ENCODE measurements at places on chromosomes 13 and 19.

- no peak for DNase-seq
These were observed 38.1 kb downstream of the ZFP14 start for GRCh38 chr19:36340786-36341372.

DNA sequence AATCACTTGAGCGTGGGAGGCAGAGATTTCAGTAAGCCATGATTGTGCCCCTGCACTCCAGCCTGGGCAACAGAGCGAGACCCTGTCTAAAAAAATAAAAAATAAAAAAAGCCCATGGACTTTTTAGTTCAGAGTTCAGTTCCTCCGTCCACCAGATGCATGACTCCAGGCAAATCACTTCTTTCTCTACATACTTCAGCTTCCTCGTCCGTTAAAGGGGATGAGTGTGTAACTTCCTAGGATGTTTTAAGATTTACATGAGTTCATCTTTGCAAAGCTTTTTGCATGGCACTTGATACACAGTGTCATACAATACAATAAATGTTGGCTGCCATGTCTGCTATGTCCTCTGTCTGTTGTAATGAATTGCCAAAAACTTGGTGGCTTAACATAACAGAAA, 10.0 kb upstream of the FFAR2 start:
- no peak for DNase-seq

GRCh38 chr13:112916296-112916695, 52.7 kb upstream of the MCF2L start:
- DNase-seq: no peak

DNA sequence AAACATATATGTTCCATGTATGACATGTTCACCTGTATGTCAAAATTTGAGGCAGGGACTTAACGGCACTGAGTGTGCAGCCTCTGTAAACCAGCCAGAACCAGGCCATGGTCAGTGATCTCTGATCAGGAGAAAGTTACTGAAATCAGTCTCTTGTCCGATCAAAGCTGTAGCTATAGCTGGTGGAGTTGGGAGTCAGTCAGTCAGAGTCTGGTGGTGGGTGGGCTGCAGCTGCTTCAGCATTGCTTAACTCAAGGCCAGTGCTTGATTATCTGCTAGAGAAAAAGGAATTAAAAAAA, 78.3 kb downstream of the ANKRD10 start:
- no peak for DNase-seq

- no peak for DNase-seq
These were observed 281.3 kb upstream of the SOX21 start for GRCh38 chr13:94993616-94994015.

Measured in T47D (cell line).